SK-MEL-5 (cell line): ENCODE measurements at places on chromosomes 5 and 9.

DNA sequence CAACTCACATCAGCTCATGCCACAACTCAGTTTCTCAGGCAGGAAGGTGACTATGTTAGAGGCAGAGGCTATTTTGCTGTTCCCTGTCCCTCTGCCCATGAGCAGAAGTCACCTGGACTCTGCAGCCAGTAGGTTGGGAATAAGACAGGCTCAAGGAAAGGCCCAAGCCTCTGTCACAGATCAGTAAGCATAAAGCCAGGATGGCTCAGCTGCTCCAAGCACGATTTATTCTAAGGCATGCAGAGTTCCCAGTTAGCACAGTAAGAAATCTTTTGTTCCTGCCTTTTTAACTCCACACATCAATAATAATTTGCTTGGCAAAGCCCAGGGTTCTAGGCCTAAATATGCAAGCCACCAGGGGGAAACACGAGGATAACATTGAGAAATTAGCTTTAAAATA, 249.0 kb upstream of the ADRA1B start:
- no peak for DNase-seq

- DNase-seq = peak; percentile 84
Measured at GRCh38 chr5:95858661-95859595, 36.4 kb upstream of the GLRX start.

DNA sequence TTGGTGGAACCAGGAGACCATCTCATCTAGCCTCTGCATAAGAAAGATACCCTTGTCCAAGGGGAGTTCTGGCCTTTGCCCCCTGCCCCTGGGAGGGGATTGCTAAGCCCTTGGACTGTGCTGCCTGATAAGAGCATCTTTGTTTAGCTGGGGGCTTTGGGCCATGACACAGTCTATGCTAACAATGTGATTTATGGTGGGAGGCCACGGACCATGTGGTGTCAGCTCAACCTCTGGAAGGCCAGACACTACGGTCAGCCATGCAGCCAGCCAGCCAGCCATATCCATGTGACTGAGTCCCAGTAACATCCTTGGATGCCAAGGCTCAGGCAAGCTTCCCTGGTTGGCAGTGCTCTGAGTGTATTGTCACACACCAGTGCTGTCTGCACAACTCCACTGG, 244.4 kb downstream of the FSTL4 start:
- DNase-seq = no peak

GRCh38 chr9:69877852-69878514, 57.4 kb downstream of the CFAP95 start:
- DNase-seq = peak; percentile 68
